Activated naive CD4-positive, alpha-beta T cell (primary cell): ENCODE measurements at places on chromosomes 6 and 20.

DNA sequence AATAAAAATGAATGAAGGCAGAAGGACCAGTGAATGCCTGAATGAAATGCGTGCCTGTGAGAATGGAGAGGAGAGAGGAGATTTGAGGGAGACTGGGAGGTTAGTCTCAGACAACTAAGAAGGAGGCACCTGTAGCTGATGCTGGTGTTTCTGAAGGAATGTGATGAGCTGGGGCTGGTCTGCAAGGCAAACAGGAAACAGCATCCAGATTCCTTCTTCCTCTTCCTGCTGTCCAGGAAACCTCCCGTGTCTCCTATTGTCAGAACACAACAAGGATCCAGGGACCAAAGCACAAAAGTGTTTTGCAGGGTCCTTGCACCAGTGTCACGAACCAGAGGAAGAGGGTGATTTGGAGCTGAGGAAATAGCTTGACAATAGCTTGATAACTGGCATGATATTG lies 50.4 kb upstream of the TAB2 start:
- no peak for DNase-seq

DNA sequence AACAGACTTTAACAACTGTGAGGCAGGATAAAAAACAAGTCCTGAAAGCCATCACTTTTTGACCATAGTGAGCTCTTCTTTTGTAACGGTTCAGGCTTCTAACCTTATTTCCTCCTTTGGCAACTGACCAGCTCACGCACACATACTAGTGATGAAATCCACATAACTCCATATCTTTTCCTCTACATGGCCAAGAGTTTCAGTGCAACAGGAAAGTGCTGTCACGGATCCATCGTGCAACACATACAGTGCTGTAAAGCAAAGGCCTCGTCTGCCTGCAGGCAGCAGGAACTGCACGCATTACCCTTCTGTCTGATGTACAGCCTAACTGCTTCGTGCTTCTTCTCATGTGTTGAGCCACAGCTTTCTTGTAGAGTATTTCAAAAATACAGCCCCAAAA lies 108.5 kb downstream of the EPM2A start:
- no peak for DNase-seq

DNA sequence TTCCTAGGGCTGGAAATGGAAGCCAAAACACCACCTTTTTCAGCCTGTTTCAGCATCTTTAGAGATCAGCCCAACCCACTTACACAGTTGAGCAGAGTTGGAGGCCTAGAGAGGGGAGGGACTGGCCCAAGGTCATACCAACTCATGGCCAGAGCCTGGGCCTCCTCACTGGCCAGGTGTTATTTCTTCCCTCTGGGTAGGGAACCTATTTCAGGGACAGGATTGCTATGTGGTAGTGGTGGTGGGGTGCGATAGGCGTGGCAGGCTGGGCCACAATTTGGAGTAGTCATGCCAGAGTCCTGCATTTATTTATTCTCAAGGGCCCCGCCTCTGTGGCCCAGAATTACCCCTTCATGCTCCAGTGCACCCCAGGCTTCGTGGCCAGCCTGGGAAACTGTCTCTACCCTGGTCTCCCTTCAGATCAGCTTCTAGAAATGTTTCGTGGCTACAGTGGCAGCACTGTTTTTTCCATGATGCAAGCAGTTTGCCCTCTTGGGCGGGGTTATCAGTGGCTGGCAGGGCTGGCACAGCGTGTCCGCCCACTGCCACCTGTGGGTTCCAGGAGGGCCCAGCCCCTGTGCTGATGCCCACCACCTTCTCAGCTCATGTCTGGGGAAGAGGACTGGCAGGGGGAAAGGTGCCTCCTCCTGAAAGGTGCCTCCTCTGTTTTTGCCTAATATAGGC lies 6.2 kb downstream of the VEGFA start:
- no peak for DNase-seq

- no peak for DNase-seq
Observed at GRCh38 chr20:25360631-25361286, 29.9 kb downstream of the ABHD12 start.

GRCh38 chr6:150079604-150080003 lies 10.7 kb upstream of the ULBP3 start:
- DNase-seq, result no peak

GRCh38 chr6:48087448-48087847 lies 23.5 kb downstream of the PTCHD4 start:
- DNase-seq, result no peak

GRCh38 chr20:36483209-36483918 lies 58.0 kb upstream of the MYL9 start:
- DNase-seq, result no peak

GRCh38 chr6:54085541-54085940 lies 25.7 kb upstream of the MLIP start:
- DNase-seq, result no peak
